ENCODE measurements at places on chromosomes 2 and 18.

GRCh38 chr18:10840743-10841142 lies 308.6 kb downstream of the PIEZO2 start:
- DNase-seq = no peak

GRCh38 chr2:160298960-160299359 lies 98.9 kb upstream of the ITGB6 start:
- DNase-seq = no peak

DNA sequence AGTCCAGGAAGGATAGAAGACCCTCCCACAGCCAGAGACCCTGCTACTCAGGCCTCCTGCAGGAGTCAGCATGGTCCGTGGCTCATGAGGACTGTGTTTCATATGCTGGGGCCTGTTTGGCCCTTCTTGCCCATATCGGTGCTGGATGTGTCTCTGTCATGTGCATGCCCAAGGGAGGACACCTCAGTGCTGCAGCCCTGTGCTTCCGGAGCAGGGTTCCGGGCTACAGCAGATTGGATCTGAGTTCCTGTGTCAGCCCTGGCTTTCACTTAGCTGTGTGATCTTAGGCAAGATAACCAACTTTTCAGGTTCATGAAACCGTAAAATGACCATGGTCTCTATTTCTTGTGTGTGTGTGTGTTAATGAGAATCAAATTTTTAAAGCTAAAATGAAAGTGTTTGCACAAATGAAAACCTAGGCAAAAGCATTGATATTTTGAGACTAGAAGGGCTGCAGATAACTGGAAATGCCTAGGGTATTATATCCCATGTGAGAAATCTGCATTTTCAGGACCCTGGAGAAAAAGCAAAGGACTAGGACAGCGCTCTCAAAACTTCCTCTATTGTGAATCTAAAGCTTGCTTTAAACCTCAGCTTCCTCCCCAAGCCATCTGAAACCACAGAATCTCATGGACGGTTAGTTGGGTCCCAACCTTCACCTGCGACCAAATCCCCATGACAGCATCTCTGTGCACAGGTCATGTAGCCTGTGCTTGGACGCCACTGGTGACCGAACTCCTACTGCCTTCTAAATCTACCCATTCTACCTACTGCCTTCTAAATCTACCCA lies 58.8 kb upstream of the CAPN13 start:
- DNase-seq = no peak

DNA sequence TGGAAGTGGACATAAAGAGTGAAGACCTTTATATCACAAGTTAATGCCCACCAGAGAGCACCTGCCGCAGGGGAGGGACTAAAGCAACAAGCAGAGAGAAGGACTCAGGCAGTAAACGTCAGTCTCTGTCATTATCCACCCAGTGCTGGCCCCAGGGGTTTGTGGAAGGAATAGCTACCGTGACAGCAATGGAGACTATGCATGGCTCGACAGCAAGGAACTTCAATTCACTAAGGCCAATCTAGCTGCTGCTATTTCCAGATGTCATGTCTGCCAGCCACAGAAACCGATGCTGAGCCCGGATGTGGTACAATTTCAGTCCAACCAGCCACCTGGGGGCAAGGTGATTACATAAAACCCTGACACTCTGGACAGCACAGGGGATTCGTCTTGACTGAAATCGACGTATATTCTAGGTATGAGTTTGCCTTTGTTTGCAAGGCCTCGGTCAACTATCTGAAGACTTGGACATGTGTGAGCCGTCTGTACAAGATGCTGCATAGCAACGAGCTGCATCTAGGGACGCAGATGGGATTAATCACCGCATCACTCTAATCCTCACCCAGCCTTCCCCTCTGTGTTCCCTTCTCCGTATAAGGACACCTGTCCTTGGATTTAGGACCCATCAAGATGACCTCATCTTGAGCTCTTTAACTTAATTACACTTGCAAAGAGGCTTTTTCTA lies 154.1 kb upstream of the SH3BP4 start:
- DNase-seq = no peak

DNA sequence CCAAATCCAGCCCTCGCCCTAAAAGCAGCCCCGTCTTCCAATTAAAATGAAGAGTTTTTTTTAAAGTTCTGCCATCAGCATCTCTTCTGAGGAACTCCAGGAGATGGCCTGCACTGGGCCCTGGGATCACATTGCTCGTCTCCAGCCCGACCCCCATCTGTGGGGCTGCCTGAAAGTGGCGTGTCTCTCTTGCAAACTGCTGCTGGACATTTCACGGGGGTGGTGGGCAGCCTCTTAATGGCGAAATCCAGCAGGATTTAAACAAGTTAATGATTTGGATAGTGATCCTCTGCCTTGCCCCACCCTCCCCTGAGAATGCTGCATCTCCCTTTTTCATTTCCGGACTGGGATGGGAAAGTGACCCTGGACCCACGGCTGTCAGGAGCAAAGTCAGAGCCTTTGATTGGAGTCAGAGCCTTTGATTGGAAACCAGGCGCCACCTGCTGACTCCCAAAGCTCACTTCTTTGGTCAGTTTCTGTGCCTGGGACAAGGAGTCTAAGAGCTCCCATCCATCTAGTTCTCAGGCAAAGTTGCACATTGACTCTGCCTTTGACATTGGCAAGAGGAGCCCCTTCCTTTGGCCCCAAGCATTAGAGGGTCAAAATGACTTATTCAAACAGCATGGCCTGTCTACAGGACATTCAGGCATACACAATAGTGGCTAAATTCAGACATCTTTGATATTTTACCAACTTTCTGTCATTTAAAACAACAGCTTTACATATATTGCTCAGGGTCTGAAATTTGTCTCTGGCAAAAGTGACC lies 155.2 kb downstream of the SH3BP4 start:
- DNase-seq = peak; percentile 40

GRCh38 chr18:8787371-8787670 lies 82.0 kb downstream of the MTCL1 start:
- no peak for DNase-seq

- no peak for DNase-seq
Measured at GRCh38 chr18:13271302-13271911, 52.8 kb downstream of the LDLRAD4 start.

- DNase-seq = no peak
Measured at GRCh38 chr18:33652635-33653034, 74.6 kb downstream of the ASXL3 start.

DNA sequence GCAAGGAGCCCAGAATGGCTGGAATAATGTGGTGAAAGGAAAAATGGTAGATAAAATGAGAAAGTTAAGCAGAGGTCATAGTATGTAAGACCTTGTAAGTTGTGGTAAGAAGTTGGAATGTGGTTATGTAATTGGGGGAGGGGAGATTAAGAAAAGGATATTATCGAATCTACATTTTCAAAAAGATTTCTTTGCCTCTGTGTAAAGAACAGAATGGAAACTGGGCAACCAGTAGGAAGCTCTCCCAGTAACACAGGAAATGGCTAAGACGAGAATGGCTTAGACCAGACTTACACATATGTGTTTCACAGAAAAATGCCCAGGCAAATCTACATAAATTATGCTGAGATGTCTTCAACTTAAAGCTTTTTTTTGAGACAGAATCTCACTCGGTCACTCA lies 13.2 kb downstream of the MEMO1 start:
- no peak for DNase-seq

DNA sequence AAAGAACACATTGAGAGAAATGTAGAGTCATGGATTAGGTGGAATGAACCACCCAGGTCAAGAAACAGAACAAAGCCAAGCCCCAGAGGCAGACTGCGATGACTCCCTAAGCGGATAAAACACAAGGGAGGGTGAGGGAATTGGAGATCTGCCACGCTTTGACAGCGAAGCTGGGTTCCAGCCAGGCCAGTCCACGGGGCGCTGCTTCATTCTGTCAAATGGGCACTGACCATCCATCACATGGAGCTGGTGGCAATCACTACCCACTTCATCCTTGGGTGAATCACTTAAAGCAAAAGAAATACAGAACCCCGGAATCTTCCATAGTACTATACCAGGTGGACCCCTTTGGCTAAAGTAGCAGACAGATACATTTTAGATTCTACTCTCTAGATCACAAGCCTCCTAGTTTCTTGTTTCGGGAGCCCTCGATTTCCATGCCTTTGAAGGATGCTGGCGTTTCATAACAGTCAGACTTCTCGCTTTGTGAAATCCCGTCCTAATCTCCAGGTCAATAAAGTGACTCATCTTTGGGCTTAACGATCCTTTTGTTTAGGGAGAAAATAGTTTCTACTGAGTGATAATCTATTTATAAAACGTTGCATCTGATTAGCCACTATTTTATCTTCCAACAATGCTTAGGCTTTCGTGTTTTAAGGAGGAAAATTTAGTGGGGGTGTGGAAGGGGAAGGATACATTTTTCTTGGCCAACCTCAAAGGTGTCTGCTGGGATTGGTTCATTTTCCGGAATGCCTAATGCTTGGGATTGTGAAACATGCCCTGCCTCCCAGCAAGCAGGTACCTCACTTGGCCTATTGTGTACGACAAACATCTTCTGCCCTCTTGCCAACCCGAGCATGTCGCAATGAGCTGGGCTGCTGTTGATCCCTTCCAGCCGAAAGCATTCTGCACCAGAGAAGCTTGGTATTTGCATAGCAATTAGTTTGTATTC lies 44.1 kb upstream of the HDAC4 start:
- peak; percentile 24 for DNase-seq

DNA sequence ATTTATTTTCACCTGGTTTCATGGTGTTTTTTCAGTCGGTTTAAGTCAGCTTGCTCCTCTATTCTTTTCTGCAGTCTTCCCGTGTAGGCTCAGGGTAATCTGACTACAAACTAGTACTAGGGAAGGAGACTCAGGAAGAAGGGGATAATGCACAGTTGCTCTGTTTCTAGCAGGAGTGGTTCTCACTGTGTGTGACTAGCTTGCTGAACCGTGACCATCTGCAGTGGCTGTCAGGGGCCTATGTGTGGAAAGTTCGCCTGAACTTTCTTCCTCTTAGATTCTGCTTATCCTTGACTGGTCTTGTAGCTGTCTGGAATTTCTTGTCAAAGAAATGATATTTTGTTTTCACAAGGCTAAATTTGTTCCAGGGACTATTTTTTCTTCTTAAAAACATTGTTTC lies 46.3 kb upstream of the AQP4 start:
- DNase-seq = no peak

DNA sequence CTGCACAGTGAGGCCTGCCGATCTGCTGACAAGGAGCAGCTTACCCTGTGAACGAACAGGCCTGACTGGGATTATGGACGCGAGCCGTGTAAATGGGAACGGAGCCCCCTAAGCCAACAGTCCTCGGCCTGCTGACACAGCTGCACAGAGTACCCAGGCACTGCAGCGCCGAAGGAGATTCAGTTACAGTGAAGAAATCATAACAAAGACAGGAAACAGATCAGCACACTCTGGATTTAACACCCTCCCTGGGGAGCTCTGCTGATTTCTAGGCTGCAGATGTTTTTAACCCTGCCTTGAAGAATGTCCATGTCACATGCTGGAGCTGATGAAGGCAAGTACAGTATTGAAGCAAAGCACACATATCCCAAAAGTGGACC lies 43.4 kb downstream of the COLEC12 start:
- DNase-seq = peak; percentile 59

GRCh38 chr18:51363384-51363783 lies 165.9 kb upstream of the MEX3C start:
- no peak for DNase-seq

DNA sequence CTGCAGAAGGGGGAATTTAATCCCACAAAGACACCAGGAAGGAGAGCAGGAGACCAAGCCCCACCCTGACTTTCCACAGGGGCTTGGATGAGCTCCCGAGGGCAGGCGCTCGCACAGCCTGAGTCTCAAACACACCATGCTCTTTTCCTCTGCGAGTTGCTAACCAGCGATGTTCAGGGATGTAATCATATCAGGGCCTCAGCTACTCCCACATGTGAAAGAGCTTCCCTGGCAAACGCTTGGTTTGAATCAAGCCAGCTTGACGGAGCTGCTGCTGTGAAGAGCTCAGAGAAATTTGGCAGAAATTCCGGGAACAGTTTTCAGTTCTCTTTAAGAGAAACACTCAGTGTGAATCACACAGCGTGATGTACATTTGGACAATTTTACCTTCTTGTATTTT lies 385.8 kb downstream of the GALR1 start:
- DNase-seq = no peak

GRCh38 chr18:73696171-73696570 lies 451.5 kb downstream of the FBXO15 start:
- DNase-seq = no peak

DNA sequence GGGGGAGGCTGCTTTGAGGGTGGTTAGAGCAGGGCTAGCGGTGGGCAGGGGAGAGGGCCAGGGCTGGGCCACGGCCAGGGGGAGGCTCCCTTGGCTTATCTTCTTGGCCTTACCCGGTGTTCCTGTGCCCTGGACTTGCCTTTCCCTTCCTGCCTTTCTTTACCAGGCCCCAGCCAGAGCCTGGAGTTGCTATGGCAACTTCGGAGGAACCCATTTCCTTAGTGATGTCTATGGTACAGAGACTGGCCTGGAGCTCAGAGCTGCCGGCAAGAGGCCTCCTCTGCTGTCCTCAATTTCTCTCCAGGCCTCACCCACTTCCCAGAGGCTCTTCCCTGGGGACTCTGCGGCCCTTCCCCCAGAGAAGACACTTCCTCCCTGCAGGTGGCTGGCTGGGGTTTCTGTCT lies 11.5 kb downstream of the SPEG start:
- no peak for DNase-seq

DNA sequence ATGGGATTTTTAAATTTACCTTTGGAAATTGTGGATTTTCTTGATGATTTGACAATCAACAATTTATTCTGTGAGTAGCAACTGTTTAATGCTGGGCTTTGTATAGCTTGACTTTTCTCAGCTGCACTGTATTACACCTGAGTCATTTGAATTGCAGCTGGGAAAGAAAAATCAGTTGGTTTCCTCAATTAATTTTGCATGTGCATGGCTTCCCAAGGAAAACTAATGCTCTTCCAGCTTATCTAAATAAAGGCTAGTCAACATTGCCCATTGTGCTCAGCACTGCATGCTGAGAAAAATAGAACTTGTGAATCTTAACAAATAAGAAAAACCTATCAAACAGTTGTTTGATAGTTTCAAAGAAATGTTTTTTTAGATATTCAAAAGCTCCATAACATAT lies 268.3 kb upstream of the CDH20 start:
- DNase-seq = no peak

GRCh38 chr18:44852818-44853217 lies 172.1 kb downstream of the SETBP1 start:
- no peak for DNase-seq

- DNase-seq = peak; percentile 35
Measured at GRCh38 chr2:45812011-45812500, 160.6 kb downstream of the PRKCE start.

- DNase-seq = no peak
Measured at GRCh38 chr2:109180786-109181185, 51.8 kb downstream of the SH3RF3 start.
